ENCODE measurements at places on chromosomes 1 and 21.

DNA sequence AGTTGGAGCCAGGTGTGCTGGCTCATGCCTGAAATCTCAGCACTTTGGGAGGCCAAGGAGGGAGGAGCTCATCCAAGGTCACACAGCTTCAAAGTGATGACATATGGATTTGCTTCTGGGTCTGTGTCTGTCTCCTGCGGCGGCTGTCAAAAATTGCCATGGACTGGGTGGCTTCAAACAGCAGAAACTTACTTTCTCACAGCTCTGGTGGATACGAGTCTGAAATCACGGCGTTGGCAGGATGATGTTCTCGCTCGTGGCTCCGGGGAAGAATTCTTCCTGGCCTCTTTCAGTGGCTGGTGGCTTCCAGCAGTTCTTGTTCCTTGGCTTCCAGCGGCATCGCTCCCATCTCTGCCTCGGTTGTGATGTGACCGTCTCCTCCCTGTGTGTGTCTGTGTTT lies 314.8 kb upstream of the C1orf174 start:
- DNase-seq: no peak

DNA sequence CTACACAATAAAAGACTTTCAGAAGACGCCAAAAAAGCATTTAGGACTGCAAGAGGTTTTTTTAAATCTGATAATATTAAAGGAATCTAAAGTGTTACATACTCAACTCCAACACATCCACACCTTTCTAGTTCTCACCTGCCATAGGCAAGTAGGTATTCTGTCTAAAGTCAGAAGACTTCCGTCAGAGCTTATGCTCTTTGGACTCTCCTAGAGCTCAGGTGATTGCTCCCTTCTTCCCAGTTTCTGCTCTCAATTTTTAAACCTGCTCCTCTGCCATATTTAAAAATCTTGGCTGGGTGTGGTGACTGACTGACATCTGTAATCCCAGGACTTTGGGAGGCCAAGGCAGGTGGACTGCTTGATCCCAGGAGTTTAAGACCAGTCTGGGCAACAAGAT lies 16.6 kb downstream of the EVI5 start:
- DNase-seq: no peak

- DNase-seq: no peak
Observed at GRCh38 chr21:45223236-45224185, 64.2 kb downstream of the POFUT2 start.

GRCh38 chr1:47976267-47976666 lies 20.9 kb downstream of the TRABD2B start:
- DNase-seq: no peak

- DNase-seq: no peak
Observed at GRCh38 chr21:18603261-18603660, 199.7 kb upstream of the TMPRSS15 start.

DNA sequence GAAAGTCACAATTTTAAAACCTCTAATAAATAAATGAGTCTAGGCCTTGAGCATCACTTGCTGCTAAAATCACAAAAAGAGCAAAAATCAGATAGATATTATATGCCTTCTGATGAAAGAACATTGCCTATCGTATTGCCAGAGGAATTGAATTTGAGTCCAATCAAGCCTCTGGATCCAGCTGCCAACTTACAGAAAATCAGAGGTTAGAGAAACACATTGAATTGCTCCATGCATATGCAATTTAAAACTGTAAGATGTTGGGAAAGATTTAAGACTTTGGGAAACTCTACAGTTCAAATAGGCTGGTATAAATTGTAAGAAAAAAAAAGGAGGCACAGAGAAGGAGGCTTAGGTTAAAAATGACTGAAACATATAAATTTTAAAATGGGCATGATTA lies 93.5 kb downstream of the TM2D1 start:
- DNase-seq: no peak

GRCh38 chr1:55073187-55073916 lies 34.0 kb downstream of the PCSK9 start:
- DNase-seq: no peak

GRCh38 chr1:247905181-247905580 lies 9.8 kb downstream of the OR2W3 start:
- no peak for DNase-seq

GRCh38 chr21:43814215-43815106 lies 25.1 kb downstream of the RRP1 start:
- DNase-seq: no peak

GRCh38 chr1:234769986-234770795 lies 160.2 kb upstream of the IRF2BP2 start:
- no peak for DNase-seq

GRCh38 chr1:162218546-162218945 lies 149.1 kb downstream of the NOS1AP start:
- no peak for DNase-seq

DNA sequence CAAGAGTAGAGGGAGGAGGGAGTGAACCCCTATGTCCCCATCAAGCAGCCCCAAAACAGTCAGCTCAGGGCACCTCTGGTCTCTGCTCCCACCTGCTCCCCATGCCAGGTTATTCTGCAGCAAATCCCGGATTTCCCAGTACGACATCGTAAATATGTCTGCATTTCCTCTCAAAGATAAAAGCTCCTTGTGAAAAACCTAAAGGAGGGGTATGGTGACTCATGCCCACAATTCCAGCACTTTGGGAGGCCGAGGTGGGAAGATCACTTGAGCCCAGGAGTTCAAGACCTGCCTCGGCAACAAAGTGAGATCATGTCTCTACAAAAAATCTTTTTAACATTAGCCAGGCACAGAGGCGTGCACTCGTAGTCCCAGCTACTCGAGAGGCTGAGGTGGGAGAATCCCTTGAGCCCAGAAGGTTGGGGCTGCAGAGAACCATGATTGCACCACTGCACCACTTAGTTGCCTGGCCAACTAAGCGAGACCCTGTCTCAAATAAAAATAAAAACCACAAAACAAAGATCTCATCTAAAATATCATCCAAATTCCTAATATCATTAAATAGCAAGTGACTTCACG lies 7.1 kb downstream of the ACOT7 start:
- DNase-seq: no peak

- DNase-seq: no peak
Observed at GRCh38 chr1:102661481-102661880, 446.8 kb downstream of the COL11A1 start.

- no peak for DNase-seq
Observed at GRCh38 chr1:104929280-104929679, 1179.6 kb downstream of the AMY1C start.

DNA sequence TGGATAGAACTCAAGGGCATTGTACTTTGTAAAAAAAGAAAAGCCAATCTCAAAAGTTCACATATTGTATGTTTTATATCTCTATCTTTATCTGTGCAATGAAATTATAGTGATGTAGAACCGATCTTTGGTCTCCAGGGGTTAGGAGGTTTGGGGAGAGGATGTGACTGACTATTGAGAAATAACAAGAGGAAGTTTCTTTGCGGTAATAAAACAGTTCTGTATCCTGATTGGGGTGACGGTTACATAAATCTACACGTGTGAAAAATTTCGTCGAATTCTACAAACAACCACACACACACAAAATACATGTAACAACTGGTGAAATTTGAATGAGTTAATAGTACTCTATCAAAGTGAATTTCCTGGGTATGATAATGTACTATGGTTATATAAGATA lies 10.6 kb upstream of the OR2T33 start:
- no peak for DNase-seq

DNA sequence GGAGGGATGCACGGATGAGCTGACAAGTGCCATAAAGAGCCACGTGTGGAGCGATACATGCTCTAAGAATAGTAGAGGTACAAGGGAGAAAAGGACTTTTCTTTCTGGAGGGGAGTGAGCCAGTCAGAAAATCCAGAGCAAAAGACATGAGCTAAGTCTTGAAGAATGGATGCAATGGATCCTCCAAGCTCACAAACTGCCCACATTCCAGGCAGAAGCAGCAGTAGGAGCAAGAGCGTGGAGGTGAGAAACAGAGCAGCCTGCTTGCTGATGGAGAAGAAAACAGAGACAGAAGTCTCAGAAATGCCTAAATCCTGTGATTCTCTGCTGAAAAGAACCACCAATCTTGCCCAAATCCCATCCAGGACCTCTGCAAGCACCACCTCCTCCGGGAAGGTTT lies 78.2 kb upstream of the RALGPS2 start:
- DNase-seq: no peak

DNA sequence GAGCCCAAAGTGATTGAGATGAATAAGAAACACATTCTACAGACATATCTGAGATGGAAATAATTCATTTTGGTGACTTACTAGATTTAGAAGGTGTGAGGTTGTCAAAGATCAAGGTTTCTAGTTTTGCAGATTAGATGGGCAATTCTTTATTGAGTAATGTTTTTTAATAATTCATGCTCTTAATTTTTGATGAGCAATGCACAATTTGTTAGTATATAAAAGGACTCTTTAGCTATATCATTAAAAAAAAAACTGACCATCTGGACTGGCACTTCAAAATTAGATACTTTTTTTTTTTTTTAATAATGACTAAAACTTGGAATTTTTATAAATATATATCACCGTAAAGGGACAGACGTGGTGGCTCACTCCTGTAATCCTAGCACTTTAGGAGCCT lies 63.9 kb downstream of the FMN2 start:
- DNase-seq: no peak

DNA sequence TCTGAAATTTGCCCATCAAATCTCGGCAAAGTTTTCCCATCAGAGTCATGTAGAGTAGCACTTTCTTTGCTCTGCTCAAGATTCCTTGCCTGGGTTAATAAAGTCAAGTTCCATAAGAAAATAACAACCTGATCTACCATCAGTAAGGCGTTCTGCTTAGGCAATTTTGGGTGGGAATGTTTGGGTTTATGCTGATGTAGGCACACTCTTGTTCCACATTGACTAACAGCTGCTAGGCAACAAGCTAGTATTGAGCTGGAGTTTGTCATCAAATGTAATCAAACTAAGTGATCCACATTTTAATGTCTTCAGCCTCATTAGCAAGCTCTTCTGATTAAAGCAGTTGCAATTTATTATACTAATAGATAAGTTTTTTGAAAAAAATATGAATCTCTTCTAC lies 12.1 kb upstream of the HMCN1 start:
- no peak for DNase-seq

DNA sequence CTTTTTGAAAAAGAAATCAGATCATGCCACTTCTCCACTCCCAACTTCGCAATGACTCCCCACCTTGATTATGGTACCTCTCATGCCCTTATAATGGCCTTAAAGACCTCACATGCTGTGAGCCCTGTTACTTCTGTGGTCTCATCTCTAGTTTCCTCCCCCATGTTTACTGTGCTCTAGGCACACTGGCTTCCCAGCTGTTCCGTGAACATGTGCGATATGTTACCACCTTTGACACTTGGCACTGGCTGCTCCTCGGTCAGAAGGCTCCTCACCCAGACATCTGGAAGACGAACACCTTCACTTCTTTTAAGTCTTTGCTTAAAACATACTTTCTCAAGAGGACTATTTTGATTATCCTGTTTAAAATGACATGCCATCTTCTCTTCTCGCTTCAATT lies 14.3 kb upstream of the NTMT2 start:
- no peak for DNase-seq

- DNase-seq: no peak
Observed at GRCh38 chr1:17755120-17755519, at the start of gene ACTL8. Gene ACTL8 (plus strand): TSS chr1:17755333. CDS start chr1:17823009, 67,676 bp downstream.

DNA sequence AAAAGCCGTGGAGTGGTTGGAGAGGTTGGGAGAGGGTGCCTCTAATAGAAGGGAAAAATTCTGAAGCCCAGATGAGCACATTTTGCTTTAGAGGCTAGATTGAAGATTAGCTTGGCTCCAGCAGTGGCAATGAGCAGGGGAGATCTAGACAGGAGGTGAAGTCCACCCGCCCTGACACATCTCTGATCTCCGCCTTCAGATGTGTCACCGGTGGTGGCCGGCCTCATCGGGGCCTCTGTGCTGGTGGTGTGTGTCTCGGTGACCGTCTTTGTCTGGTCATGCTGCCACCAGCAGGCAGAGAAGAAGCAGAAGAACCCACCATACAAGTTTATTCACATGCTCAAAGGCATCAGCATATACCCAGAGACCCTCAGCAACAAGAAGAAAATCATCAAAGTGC lies 8.4 kb downstream of the SYT11 start:
- no peak for DNase-seq

GRCh38 chr1:231584117-231584516 lies 42.5 kb upstream of the DISC1 start:
- DNase-seq: no peak

DNA sequence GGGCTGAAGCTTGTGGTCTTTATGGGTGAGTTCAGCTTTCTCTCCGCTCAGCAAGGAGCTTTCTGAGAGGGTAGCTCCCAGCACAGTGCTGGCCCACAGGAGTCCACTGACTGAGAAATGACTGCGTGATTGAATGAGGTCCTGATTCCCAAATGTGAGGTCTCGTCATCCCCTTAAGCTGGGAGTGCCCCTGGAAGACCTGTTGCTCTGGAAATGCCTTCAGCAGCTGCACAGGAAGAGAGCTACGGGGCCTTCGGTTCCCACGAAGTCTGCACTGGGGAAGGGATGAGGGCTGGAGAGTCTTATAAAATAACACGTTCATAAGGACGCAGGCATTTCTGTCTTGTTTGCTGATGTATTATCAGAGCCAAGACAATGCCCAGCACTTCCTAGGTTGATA lies 14.0 kb downstream of the TNNT2 start:
- DNase-seq: no peak

DNA sequence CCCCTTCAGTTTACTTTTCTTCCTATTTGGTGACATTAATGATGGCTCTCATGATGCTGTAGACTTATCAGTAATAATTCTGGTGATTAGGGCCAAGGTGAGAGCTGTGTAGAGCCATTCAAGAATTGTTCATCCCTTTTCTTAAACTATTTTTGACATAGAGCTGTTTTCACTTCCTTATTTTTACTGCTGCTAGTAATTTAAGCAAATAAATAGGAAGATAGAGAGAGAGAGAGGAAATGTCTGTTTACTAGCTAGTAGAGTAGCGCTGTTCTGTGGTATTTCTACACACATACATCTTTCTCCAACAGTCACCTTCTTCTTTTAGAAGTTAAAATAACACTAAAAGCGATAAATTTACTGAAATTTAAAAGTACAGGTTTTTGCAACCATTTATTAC lies 678.0 kb upstream of the ZP4 start:
- no peak for DNase-seq

DNA sequence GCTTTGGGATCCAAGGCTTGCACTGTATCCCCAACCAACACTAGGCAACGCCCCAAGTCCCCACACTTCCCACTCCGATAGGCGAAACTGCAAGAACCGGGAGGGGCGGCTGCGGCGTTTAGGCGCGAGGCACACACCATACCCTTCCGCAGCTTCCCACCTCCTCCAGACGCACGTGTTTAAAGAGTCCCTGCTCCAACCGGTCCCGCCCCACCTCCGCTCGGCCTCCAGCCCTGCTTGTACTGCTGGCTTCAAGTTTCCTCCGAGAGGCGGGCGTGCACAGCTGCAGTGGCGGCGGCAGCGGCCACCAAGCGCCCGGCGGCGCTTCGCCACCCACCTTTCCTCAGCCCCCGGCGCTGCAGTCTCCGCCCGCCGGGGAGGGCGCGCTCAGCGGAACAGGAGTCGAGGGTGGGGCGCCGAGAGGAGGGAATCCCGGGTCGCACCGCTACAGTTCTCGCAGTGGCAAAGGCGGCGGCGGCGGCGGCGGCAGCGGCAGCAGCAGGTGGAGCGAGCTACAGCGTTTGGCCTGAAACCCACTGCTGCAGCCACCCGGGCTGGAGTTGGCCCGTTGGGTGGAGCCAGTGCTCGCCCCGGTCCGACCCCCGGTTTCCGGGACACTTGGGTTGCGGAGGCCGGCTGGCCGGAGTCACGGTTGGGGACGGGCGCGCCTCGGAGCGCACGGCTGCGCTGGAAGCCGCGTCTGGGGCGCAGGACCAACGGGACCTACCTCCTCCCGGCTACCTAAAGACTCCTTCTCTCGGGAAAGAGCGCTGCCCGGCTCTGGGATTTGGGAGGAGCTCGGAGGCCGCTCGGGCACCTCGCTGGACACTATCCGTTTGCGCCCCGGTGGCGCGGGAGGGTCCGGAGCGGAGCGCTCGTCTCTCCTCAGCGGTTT lies at the start of gene CNIH3:
CNIH3 (plus strand) TSS at position 457 of the 895 bp plus-strand sequence. CDS start 858 bp downstream, outside the sequence.
- DNase-seq: no peak
